Type B pancreatic cell (in vitro differentiated cells): ENCODE measurements at places on chromosomes 1 and 21. TPM values are rescaled to one million over a fixed set of nuclear protein-coding genes. Genes with fewer than 3 reads are reported as not detected.

Gene TFF2
- 5.2 and 11.3 TPM in 2 replicates for total RNA-seq

Gene C1QB
- total RNA-seq = not detected in 2 replicates

GRCh38 chr1:202268032-202268431, 73.7 kb downstream of the UBE2T start:
- H3K4me1 ChIP-seq = no peaks in the 10 kb centered on the region
- peaks cover 7% of the 10 kb centered on the region for H3K36me3 ChIP-seq

- no peak overlapping the region for H3K27ac ChIP-seq
- H3K27me3 ChIP-seq = no peaks in the 10 kb centered on the region
- H3K4me3 ChIP-seq = no peak overlapping the region
- no peaks in the 10 kb centered on the region for H3K36me3 ChIP-seq
These were observed 75.1 kb upstream of the WLS start for GRCh38 chr1:68307378-68307787.

DNA sequence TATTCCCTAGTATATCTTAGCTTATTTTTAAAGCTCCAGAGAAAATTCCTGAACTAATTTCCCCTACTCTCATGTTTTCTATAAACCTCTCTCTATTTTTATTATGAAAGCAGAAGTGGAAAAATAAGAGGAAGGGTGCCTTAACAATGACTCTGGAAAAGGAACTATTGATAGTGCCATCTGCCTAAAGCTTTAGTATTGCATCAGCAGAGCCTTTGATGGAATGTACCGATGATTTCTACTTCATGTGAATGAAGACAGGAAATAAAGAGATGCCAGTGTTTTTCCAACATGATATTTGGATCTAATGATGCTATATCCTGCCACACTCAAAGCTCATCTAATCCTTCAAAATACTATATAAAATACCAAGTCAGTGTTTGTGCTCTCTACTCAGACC, 35.1 kb downstream of the TNFSF18 start:
- no peaks in the 10 kb centered on the region for H3K4me1 ChIP-seq
- H3K36me3 ChIP-seq = no peaks in the 10 kb centered on the region
- no peaks in the 10 kb centered on the region for H3K27me3 ChIP-seq
- no peak overlapping the region for H3K4me3 ChIP-seq
- DNase-seq = no peak

GRCh38 chr1:218743861-218744505, 398.8 kb downstream of the TGFB2 start:
- no peak overlapping the region for H3K27ac ChIP-seq
- no peaks in the 10 kb centered on the region for H3K36me3 ChIP-seq
- H3K4me3 ChIP-seq = no peak overlapping the region
- no peaks in the 10 kb centered on the region for H3K27me3 ChIP-seq

DNA sequence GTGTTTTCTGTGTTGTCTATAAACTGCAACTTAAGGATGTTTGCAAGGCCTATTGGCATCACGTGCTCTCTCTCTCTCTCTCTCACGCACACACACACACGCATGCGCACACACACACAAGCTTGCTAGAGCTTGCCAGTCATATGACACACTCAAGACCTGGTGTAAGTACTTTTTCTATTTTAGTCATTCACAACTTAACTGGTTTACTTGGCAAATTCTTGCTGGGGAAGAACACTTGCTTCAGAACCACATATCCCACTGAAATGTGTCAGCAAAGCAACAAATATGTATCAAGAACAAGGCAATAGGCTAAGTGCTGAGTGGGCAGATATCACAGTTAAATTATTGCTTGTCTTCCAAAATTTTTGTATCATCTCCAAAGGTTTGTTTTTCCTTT, 107.8 kb downstream of the DISC1 start:
- DNase-seq = no peak
- no peak overlapping the region for H3K4me3 ChIP-seq
- H3K27me3 ChIP-seq = no peaks in the 10 kb centered on the region
- H3K4me1 ChIP-seq = no peaks in the 10 kb centered on the region
- no peaks in the 10 kb centered on the region for H3K36me3 ChIP-seq

DNA sequence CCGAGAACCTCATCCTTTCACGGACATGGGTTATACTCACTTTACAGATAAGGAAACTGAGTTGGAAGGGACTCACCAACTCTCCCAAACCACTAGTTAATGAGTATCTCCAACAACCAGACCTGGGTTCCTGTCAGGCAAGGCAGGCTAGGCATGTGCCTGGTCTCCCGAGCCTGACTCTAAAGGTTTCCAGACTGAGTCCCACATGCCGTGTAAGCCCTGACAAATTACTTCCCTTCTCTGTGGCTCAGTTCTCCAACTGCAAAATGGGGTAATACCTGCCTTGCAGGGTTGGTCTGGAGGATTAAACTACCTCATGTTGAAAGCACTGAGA, 34.3 kb downstream of the SSBP3 start:
- peaks cover 26% of the 10 kb centered on the region for H3K36me3 ChIP-seq
- no peak for DNase-seq
- H3K4me3 ChIP-seq = no peak overlapping the region
- no peaks in the 10 kb centered on the region for H3K27me3 ChIP-seq
- H3K27ac ChIP-seq = peak overlapping the region; percentile 48

GRCh38 chr1:204132718-204133117, 19.1 kb downstream of the ETNK2 start:
- H3K27ac ChIP-seq = no peak overlapping the region
- no peak for DNase-seq
- no peaks in the 10 kb centered on the region for H3K27me3 ChIP-seq
- H3K36me3 ChIP-seq = no peaks in the 10 kb centered on the region
- H3K4me3 ChIP-seq = no peak overlapping the region
